Activated T-helper 17 cell treated with anti-CD3 and anti-CD28 coated beads, Interleukin-2, amount 50 U/mL, for 72 hours (primary cell): ENCODE measurements at places on chromosomes 7 and 10. TPM values are rescaled to one million over a fixed set of nuclear protein-coding genes. Genes with fewer than 3 reads are reported as not detected.
A peak's percentile ranks its signal among the peaks of the same experiment; 100 is the strongest.

DNA sequence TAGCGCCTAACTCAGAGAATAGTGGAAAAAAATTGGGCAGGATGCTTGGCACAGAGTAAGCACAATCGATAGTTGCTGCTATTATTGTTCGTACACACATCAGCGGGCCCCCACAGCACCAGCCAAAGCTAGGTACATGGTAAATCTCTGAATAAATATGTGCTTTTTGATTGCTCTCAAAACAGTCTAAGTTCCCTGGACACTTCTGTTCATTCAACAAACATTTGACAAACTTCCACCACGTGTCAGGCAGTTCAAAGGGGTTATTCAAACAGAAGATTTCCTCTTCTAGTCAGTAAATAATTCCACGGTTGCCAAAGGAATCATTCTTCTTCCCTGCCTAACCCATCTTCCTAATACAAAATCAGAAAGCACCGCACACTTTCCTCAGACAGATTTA is 150.8 kb downstream of the DGKI start:
- ATAC-seq: no peak

DNA sequence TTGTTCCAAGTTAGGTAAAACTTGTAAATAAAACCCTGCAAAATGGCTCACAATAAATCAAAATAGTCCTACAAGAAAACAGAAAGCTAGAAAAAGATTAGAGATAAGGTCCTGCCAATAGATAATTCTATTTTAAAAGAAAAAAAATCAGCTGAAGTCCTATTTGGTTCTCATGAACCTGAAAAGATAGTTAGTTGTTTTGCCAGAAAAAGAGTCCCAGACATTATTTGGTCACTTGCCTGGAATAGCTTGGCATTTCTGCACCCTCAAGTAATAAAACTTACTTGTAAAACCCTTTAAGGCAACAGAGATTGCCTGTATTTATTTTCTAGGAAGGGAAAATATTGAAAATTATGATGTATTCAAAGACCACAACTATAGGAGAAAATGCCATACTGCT is 47.7 kb downstream of the LRRN3 start:
- no peak for ATAC-seq

- no peak for ATAC-seq
These were observed 108.9 kb downstream of the ARID5B start for GRCh38 chr10:62010366-62010765.

- no peak for ATAC-seq
These were observed 1.1 kb upstream of the SEC31B start for GRCh38 chr10:100520811-100521210.

CCDC146 gene
- total RNA-seq: 6.6 TPM

GRCh38 chr7:139675127-139676125 is 102.4 kb downstream of the HIPK2 start:
- ATAC-seq: peak; percentile 11

GRCh38 chr7:105910172-105910571 is 33.8 kb upstream of the ATXN7L1 start:
- ATAC-seq: no peak

GRCh38 chr10:122142641-122143237 is 128.4 kb upstream of the BTBD16 start:
- peak; percentile 40 for ATAC-seq

TRIL gene
- not detected for total RNA-seq

DNA sequence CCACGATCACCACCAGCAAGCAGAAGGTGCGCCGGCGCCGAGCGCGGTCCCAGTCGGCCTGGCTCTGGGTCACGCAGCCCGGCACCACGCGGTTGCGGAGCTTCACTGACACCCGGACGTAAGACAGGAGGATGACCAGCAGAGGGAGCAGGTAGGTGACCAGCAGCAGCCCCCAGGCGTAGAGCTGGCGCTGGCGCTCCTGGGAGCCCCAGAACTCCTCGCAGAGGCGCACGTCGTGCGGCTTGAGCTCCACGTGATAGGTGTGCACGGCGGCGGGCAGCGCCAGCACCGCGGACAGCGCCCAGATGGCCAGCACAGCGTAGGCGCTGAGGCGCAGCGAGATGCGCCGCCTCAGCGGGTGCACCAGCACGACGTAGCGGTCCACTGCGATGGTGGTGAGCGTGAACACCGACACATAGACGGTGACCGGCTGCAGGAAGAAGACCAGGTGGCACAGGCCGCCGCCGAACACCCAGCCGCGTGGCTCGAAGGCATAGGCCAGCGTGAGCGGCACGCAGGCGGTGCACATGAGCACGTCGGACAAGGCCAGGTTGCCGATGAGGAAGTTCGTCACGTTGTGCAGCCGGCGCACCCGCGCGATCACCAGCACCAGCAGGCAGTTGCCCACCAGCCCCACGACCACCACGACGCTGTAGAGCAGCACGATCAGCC is 920 bp downstream of the PRLHR start:
- peak; percentile 29 for ATAC-seq

SPRN gene
- not detected for total RNA-seq

GRCh38 chr10:112361951-112362751 is 11.8 kb upstream of the ACSL5 start:
- ATAC-seq: no peak

- ATAC-seq: no peak
These were observed 44.0 kb upstream of the SORBS1 start for GRCh38 chr10:95605163-95605562.

GRCh38 chr10:122342293-122343134 is 32.0 kb upstream of the PLEKHA1 start:
- ATAC-seq: peak; percentile 55

SCIN gene
- 0.29 TPM for total RNA-seq

- peak; percentile 21 for ATAC-seq
These were observed 46.2 kb downstream of the SEM1 start for GRCh38 chr7:96663457-96663856.

DNA sequence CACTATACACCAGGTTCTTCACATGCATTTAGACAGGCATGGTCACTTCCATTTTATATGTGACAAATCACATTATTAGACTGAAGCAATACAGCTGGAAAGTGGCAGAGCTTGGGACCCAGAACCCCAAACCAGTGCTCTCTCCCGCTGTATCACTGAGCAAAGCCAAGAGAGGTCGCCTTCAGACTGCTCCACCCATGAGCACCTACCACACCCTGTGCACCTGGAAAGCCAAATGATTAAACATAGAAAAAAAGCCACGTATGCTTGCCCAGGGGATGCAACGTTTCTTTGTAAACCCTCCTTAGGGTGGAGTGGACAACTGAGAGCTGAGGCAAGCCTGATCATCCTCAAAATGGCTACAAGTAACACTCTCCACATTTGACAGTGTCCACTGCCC is 72.5 kb downstream of the CCDC6 start:
- no peak for ATAC-seq

- no peak for ATAC-seq
These were observed 155.8 kb upstream of the TAC1 start for GRCh38 chr7:97576043-97576442.

DNA sequence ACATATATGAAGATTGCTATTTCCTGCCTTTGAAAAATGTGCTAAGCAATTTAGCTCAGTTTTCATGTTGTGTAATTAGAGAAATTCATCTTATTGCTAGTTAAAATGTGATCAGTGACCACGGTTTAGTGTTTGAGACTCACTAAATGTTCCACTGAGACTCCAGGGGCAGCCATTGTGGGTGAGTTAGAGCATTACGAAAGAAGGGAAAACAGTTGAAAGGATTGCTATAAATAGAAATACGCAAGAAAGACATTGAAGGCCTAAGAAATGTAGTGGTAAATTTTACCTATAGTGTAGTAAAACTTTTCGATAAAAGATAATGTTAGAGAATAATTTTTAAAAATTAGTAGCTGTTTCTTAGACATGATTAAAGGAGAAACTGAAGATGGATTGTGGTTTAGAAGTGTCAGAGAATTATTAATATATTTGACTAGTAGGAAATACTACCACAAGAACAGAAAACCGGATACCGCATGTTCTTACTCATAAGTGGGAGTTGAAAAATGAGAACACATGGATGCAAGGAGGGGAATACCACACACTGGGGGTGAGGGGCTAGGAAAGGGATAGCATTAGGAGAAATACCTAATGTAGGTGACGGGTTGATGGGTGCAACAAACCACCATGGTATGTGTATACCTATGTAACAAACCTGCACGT is 394.5 kb downstream of the SEMA3D start:
- ATAC-seq: no peak

CD36 gene
- total RNA-seq: not detected

HOXA6 gene
- not detected for total RNA-seq

- ATAC-seq: peak; percentile 85
These were observed 1240.4 kb downstream of the GATA3 start for GRCh38 chr10:9294865-9295264.

TRIM50 gene
- total RNA-seq: not detected

DNA sequence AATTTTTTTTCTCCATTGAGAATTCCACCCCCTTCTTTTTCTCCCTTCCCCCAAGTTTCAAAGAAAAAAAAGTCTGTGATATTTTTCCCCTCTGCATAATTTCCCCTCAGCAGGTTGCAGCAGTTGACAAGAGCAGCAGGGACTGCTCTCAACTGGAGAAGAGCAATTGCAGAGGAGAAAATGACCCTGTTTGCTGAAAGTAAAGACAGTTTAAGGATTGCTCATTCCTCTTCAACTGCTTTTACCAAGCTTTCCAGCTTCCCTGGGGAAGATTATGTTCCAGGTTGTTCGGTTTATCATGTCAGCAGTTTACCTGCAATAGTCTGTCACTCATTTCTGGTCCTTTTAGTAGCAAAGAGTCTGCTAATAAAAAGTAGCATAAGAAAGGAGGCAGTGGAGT is 16.2 kb downstream of the AGK start:
- ATAC-seq: no peak

DNA sequence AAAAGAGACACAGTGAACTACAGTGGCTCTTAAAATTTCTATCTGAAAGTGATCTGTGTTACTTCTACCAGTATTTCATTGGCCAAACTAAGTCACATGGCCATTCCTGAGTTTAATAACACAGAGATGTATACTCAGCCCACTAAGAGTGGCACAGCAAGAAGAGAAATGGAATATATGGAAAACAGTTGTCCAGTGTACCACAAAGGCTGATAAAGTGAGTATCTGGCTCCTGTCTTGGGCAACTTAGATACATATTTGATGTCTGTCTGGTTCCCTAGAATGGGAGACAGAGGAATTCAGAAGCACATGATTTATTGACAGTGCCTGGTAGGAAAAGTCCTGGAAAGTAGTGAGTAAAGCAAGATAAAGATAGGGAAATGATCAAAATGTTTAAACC is 10.1 kb upstream of the PON1 start:
- no peak for ATAC-seq

GRCh38 chr7:1501487-1502270 is 2.5 kb downstream of the INTS1 start:
- ATAC-seq: no peak

DNA sequence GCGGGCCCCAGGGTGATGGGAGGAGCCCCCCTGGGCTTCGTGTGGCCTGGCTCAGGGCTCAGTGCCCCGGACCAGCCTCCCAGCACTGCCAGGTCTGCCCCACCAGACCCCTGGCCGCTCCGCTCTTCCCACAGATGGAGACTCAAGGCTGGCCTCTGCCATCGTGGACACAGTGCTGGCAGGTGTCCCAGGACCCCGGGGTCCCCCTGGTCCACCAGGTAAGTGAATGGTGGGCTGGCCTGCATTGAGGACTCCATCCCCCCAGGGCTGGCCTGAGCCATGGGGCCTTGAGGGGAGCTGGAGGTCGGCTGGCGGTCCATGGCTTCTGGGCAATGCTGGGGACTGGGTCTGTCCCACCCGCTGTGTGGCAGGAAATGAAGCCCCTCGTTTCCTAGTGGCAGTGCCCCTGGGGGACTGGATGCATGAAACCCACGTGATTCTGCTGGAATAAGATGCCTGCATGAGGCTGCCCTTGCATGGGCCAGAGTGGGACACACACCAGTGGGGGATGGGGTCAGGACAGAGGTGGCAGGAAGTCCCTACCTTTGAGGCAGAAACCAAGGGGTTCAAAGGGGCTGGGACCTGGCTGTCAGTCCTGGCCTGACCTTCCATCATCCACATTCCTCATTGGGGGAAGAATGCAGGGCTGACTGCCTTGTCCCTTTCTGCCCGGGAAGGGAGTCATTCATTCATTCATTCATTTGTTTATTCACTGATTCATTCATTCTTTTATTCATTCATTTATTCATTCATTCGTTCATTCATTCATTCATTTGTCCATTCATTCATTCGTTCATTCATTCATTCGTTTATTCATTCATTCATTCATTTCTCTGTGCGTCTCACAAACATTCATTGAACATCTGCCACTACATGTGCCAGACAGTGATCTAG is 81.8 kb downstream of the MYL10 start:
- ATAC-seq: no peak

DNA sequence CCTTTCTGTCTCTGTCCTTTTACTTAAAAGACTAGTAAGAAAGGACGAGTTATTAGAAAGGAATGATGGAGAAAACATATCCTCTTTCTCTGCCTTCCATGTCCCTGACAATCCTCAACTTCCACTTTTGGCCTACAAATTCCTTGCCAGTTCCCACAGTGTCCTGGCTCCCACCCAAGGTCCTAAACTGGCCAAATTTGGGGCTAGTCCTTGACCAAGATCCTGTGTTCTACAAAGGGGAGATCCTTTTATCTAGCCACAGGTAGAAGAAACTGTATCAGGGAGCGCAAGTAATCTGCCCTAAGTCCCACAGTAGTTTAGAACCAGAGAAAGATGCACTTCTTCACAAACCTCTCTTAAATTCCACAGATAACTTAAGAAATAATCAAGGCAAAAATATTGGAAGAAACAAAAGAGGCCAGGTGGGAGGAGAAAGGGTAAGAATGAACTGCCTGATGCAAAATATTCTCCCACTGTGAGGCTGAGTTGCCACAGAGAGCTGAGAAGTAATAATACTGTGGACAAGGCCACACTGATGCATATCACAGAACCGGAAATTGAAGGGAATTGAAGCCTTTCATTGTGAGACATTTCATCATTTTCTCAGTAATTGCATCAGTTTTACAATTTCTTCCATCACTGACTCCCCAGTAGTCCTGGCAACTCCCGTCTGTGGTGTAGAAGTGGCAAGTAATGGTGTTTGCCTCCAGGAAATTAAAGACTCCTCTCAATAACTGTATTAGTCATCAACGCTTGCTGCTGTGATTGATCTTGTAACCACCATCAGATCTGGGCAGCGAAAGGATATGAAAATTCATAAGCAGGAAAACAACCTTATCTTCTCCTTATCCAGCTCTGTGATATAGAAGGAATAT is 47.2 kb downstream of the DNAJC12 start:
- peak; percentile 89 for ATAC-seq

GRCh38 chr7:131533151-131533559 is 23.3 kb downstream of the PODXL start:
- no peak for ATAC-seq

DNA sequence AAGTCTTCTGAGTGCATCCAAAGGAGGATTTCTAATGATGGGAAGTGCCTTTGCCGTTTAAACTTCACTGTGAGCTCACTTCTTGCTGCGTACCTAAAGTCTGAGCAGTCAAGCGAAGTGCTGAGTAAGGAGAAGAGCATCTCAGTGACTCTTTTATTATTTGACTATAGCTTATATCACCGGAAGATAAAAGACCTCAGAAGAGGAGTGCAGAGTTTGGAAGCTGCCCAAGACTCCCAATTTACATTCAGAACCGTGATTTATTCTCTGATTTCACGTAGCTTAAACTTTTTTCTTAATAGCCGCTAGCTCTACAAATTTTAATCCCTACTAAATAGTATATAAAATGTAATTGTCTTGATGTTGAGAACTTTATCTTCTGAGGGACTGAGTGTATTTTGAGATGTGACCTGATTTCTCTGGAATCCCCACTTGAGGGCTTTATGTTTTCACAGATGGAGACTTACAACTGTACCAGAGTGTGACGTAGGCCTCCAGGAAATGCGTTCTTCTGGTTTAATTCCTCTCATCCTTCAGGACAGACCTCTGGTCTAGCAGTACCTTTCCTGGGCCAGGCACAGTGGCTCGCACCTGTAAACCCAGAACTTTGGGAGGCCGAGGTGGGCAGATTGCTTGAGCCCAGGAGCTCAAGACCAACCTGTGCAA is 51.1 kb downstream of the CAMK1D start:
- no peak for ATAC-seq
